ENCODE measurements at places on chromosomes 7 and 10. TPM values are rescaled to one million over a fixed set of nuclear protein-coding genes. Genes with fewer than 3 reads are reported as not detected.

CXCL12 gene
- total RNA-seq = 54.1 TPM

CLCN1 gene
- 0.16 TPM for total RNA-seq

DPP6 gene
- total RNA-seq = not detected

PHTF2 gene
- 47.5 TPM for total RNA-seq

NUDCD3 gene
- total RNA-seq = 47.1 TPM

TET1 gene
- total RNA-seq = 9.3 TPM

PIP gene
- not detected for total RNA-seq

SLC13A1 gene
- total RNA-seq = not detected

COL17A1 gene
- total RNA-seq = 2.3 TPM

PITRM1 gene
- total RNA-seq = 110 TPM

AKR1C1 gene
- 116 TPM for total RNA-seq

STYXL1 gene
- total RNA-seq = 22.2 TPM

GAD2 gene
- total RNA-seq = not detected

RNF148 gene
- 0.63 TPM for total RNA-seq

SLC26A3 gene
- not detected for total RNA-seq

SKIDA1 gene
- 0.90 TPM for total RNA-seq

AGAP6 gene
- total RNA-seq = 3.8 TPM

CPA4 gene
- 29.6 TPM for total RNA-seq

AGR3 gene
- not detected for total RNA-seq

LRRTM3 gene
- under 0.01 TPM for total RNA-seq

STK32C gene
- 6.7 TPM for total RNA-seq

MMD2 gene
- not detected for total RNA-seq

RBP4 gene
- 1.9 TPM for total RNA-seq

DDX50 gene
- total RNA-seq = 52.6 TPM

SLC26A5 gene
- not detected for total RNA-seq

SPDYE6 gene
- total RNA-seq = not detected

ACSM6 gene
- total RNA-seq = not detected

TRIM50 gene
- total RNA-seq = not detected

ACTL6B gene
- not detected for total RNA-seq

BMPR1A gene
- 74.7 TPM for total RNA-seq

GRID1 gene
- total RNA-seq = not detected

C7orf33 gene
- total RNA-seq = not detected

CALHM1 gene
- not detected for total RNA-seq

RAB18 gene
- 48.5 TPM for total RNA-seq

FLNC gene
- total RNA-seq = 193 TPM

CFAP70 gene
- 1.4 TPM for total RNA-seq

ITGB1 gene
- 3,050 TPM for total RNA-seq

BMPER gene
- 157 TPM for total RNA-seq

TEX47 gene
- total RNA-seq = not detected

TAS2R3 gene
- total RNA-seq = 1.2 TPM

SUV39H2 gene
- 6.5 TPM for total RNA-seq

CALY gene
- not detected for total RNA-seq

TMEM178B gene
- not detected for total RNA-seq
